Activated CD4-positive, alpha-beta T cell treated with anti-CD3 and anti-CD28 coated beads, Interleukin-2, amount 50 U/mL, for 48 hours (primary cell): ENCODE measurements at places on chromosomes 16 and 17.
A peak's percentile ranks its signal among the peaks of the same experiment; 100 is the strongest.

GRCh38 chr16:30369091-30369937 is 980 bp downstream of the TBC1D10B start:
- DNase-seq: peak; percentile 32

DNA sequence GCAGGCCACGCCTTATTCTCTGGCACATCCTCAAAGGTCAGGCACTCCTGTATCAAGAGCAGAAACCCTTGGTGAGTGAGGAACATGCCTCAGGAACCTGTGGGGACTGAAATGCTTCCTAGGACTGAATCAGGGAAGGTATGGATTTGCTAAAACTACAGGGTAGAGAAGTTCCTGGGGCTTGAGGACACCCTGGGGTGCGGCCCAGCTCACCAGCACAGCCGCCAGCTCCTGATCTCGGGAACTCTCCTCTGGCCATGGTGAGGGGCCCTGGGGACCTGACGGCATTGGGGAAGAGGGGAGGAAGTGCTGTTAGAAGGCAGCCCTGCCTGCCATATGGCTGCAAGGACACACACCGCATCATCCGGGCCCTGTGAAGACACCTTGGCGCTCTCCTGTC is 7.5 kb downstream of the ZSCAN10 start:
- DNase-seq: no peak

- DNase-seq: no peak
These were observed 266.7 kb downstream of the ENGASE start for GRCh38 chr17:79341222-79341780.

DNA sequence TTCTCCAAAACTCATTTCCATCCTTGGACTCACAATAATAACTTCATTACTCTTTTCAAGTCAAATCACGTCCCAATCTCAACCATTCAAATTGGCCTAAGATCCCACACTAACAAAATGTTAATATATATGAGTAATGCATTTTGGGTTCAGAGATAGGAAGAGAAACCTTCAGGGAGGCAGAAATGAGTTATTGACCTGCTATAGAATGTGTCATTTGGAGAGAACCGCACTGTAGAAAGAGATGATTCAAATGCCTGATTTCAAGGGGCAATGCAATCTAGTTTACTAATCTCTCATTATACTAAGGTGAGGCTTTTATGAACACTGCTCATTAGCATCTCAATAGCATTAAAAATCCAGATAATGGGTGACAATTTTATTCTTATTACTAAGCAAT is 1595.0 kb upstream of the GOT2 start:
- no peak for DNase-seq

- DNase-seq: no peak
These were observed 8.3 kb downstream of the ABCC3 start for GRCh38 chr17:50642722-50643656.

- DNase-seq: no peak
These were observed 119.4 kb downstream of the OR1D5 start for GRCh38 chr17:2943981-2944380.

GRCh38 chr17:44901411-44901921 is 2.2 kb upstream of the EFTUD2 start:
- DNase-seq: no peak
